Stimulated activated CD8-positive, alpha-beta memory T cell treated with anti-CD3 and anti-CD28 coated beads, Interleukin-7, amount 100 ng/mL, for 1 hour (primary cell): ENCODE measurements at places on chromosomes 13 and 19.

DNA sequence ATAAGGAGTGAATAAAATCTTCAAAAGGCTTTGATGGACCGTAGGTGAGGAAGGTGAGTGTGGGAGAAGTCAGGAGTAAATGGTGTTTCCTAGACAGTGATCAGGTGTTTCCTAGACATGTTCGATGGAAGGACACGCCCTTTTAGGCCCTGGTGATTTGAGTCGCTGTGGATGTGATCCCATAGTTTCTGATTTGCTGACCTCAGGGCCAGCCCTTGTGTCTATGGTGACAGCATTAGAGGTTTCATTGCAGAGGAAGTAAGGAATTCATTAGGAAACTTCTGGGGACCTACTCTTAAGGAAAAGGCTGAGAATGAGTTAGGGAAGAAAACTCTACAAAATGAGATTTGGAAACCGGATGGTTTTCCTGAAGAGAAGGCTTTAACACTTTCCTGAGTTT is 31.5 kb upstream of the RNF113B start:
- DNase-seq = no peak

DNA sequence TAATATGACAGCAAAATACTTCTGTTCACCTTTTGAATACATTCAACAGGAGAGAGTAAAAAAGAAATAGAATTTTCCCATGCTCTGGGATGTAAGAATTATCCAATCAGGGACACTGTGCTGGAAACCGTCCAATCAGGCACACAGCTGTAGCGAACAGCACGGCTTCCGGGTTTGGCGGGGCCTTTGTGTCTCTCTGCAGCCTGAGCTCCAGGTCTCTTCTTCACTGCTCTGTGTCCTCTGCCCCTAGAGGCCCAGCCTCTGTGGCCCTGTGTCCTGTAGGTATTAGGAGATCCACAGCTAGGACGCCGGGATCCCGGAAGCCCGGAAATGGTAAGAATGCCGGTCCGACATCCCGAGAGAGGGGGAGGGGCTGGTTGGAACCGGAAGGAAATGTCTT is 92.7 kb downstream of the ZNF737 start:
- DNase-seq = no peak

DNA sequence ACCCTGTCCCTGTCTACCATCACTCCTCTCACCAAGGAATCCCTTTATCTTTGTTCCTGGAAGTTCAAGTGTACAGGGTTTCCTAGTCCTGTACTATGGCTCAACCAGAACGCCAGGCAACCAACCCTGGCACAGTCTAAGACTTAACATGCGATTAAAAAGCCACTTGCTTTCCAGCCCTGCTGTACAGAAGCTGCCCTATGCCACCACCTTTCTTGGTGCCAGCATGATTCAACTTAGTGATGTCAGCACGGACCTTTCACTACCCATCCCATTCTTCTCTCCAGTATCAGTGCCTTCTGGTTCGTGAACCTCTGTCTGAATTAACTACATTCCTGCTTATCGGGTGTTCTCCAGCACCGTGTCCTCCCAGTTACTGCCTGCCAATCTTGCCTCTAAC is 151.1 kb downstream of the KLF12 start:
- no peak for DNase-seq

DNA sequence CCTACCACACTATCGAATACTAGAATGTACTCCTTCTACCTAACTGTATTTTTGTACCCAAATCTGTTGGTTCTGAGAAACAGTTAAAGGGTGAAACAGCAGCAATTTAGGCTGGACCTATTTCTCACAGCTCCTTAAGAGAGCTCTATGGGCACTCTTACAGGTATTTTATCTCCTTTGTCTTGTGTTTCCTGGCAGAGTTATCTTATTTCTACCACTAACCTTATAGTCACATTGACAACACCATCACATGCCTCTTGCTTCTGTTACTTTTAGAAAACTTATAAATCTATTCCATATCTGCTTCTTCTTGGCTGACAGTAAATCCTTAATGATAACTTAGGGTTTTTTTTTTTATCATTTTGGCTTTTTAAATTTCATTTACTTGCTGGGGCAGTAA is 130.7 kb downstream of the MYO16 start:
- DNase-seq = no peak

GRCh38 chr13:37375724-37376123 is 222.8 kb downstream of the POSTN start:
- no peak for DNase-seq

GRCh38 chr13:112072534-112073244 is 5.7 kb downstream of the SOX1 start:
- DNase-seq = no peak

DNA sequence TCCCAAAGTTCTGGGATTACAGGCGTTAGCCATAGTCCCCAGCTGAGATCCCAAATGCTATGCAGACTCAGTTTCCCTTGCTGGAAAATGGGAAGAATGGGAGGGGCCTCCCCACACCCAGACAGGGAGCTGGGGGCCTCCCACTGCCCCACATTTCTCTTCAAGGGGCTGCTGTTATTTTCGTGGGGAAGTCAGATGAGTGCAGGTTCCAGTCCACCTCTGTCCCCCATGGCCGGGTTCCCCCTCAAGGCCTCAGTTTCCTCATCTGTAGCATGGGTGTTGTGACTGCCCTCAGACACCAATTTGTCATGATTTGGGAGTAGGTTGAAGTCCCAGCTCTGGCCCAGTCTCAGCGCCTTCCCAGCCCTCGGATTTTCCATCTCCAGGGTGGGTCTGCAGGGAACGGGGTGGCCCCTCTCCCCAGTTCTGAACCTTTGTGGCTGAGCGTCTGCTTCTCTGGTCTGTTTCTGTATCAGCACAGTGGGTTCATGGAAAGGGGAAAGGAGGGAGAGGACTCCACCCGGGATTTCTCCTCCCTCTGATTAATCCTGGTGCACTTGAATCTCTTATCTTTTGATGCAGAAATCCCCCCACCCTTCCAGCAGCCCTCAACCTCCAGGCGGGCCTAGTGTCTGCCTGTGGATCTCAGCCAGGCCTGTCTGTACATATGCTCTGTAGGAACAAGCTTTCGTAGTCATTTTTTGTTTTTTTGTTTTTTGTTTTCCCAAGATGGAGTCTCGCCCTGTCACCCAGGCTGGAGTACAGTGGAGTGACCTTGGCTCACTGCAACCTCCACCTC is 12.2 kb downstream of the NFIC start:
- DNase-seq = no peak

DNA sequence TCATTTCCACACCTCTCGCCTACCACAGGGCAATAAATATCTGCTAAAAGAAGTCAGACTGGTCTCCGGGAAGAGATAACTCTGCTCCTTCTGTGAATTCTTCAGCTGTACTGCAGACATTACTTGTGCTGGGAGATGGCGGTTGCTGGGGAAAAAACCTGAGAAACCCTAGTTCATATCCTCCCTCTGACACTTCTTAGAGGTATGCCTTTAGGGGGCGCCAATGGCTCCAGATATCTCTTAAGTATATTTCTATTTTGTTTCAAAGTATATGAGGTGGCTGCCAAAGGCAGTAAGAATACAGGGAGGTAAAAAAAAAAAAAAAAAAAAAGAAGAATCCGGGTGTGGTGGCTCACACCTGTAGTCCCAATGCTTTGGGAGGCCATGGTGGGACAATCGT is 175.2 kb downstream of the PAN3 start:
- no peak for DNase-seq

DNA sequence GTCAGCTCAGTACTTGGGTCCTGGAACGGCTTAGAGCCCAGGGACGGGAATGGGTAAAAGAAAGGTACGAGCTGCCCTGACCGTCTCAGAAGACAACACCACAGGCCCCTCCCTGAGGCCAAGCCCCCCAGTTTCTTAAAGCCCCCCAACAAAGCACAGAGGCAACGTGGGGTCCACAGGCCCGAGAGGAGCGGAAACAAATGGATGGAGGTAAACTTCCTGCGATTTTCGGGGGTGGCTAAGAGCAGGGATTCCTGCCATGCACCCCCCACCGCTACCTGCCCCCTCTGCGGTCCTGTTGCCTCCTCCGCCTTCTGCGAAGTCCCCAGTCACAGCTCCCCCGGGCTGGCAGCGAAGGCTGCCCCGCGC is 48.2 kb downstream of the PTPRS start:
- DNase-seq = no peak

- no peak for DNase-seq
Measured at GRCh38 chr19:17948931-17949930, 16.4 kb downstream of the CCDC124 start.

DNA sequence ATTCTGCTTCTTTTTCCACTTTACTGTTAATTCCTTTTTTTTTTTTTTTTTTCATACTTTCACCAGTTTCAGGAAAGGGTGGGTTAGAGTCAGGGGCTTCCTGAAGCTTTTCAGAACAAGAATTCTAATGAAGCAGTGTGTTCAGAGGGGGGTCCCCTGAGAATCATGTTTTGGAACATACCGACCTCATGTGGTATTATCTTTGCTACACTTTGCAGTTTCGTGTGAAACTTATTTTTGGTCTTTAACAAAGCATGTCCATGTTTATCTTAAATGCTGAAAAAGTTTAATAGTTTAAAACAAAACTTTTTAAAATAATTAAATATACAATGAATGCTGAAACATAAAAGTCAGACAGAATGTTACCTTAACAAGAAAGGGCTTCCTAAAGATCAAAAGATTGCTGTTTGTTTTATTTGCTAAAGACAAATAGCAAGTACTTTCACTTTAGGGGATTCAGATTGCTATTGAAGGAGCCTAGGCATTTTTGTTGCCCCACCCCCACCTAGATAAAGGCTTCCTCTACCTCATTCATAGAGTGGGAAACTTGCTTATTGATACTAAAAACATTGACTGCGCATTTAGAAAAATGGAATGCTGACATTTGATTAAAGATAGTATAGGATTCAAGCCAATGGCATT is 21.1 kb upstream of the POMP start:
- no peak for DNase-seq

- DNase-seq = no peak
Measured at GRCh38 chr19:48480558-48481500, 11.7 kb downstream of the CYTH2 start.

DNA sequence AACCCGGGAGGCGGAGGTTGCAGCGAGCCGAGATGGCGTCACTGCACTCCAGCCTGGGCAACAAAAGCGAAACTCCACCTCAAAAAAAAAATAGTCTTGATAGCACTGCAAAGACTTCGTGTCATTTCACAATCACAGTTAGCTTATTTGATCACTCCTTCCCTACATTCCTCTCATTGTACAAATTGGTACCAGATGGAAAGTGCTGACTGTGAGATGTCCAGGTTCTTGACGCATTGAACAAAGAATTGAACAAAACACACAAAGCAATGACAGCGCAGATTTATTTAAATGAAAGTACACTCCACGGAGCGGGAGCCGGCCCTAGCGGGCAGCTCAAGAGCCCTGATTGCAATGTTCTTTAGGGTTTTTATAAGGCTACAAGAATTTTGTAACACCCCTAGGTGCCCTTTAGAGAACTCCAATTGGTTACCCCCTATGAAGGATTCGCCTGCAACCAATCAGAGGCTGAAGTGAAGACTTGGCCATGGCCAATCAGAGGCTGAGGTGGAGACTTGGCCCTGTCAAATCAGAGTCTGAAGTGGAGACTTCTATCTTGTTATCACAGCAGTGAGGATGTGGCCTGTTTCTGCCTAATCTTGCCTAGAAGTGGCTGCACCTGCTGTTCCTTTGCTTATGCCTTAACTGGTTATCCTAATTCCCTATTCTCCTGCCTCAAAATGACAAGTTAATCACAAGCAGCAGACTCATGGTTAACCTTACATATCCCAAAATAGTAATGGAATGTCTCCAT is 16.7 kb downstream of the ZNF556 start:
- no peak for DNase-seq

DNA sequence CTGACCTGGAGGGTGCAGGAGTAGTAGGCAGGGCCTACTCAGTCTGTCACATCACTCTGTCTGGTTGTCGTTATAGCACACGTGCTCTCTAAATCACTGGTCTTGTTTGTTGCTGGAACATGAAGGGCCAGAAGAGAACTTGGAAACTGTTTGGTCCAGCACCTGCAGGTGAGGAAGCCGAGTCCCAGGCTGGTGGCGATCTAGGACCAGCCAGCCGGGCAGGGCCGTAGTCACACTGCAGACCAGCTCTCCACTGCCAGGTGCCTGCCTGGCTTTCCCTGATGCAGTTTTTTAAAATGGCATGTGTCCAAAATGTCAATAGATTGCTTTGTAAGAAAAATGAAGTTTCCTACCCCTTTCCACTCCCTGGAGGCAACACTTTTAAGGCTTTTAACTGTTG is 53.7 kb downstream of the GGACT start:
- DNase-seq = no peak

GRCh38 chr13:103873725-103874124 is 807.5 kb upstream of the SLC10A2 start:
- no peak for DNase-seq
